ENCODE measurements at places on chromosomes 3 and 15. TPM values are rescaled to one million over a fixed set of nuclear protein-coding genes. Genes with fewer than 3 reads are reported as not detected.

DNA sequence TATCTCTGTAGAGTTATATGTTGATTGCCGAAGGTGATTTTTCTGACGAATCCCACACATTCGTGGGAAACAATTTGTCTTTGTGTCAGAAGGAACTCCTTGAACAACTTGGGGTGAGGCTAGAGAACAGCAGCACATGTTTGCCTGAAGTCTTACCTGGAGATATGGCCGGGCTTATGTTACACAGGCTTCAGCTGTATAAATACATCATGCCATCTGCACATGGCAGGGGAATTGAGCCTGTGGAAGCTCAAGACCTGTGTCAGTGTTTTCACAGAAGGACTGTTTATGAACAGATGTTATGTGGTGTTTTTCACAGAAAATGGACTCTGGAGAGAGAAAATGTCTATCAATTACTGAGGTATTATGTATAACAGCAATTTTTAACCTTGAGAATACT is 203.6 kb upstream of the MDFIC2 start:
- no peak for DNase-seq
- no peak overlapping the region for H3K27ac ChIP-seq

GRCh38 chr3:71579935-71580406 is 3.6 kb downstream of the FOXP1 start:
- peaks cover 26% of the 10 kb centered on the region for H3K36me3 ChIP-seq
- no peaks in the 10 kb centered on the region for H3K27me3 ChIP-seq
- peak overlapping the region; percentile 87 for H3K4me3 ChIP-seq
- peak; percentile 74 for DNase-seq

GRCh38 chr15:94247789-94248638 is 16.7 kb downstream of the MCTP2 start:
- no peak overlapping the region for H3K27ac ChIP-seq
- no peak for DNase-seq
- H3K36me3 ChIP-seq = no peaks in the 10 kb centered on the region
- no peaks in the 10 kb centered on the region for H3K27me3 ChIP-seq

DNA sequence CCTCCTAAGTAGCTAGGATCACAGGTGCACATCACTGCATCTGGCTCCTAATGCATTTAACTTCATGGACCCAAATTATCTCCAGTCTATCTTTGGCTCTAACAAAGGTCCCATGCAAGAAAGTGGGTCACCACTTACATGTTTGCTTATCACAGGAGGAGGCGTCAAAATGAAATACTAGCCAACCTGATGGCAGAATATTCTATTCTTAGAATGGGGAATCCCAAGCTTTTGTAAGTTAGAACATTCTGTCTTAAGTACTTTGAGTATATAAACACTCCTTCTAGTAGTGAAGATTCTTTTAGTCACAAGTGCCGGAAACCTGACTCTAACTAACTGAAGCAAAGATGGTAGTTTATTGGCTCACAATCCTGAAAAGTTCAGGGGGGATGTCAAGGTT is 72.0 kb upstream of the ADAMTS9 start:
- DNase-seq = no peak
- H3K27me3 ChIP-seq = no peaks in the 10 kb centered on the region
- no peaks in the 10 kb centered on the region for H3K4me1 ChIP-seq
- H3K4me3 ChIP-seq = no peak overlapping the region
- no peak overlapping the region for H3K27ac ChIP-seq

DNA sequence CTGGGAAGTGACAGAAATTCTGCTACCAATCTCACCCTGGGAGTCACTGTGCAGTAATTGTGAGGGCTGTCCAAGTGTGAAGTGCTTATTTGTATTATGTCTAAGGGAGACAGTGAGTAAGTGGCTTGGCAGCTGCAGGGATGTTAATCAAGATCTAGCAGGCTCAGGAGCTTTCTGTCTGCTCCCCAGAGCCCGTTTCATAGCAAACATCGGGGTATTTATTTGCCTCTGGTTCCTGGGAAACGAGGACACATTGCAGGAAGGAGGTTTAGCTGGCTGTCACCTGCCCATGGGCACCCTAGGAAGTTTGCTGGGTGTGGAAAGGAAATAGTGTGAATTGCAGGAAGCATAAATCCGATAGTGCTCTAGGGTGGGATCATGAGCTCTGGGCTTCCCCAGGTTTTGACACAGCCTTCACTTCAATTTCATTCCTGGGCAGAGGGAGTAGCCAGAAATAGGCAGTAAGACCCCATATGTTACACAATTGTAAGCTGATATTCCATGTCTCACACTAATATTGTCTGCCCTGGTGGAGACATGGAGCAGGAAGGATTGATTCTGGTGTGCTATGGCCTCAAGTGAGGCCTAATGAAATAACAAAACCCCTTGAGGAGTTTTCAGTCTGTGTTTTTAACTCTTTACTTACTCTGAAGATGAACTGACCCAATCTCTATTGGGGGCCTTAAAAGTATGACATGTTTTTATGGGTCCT is 74.1 kb upstream of the MITF start:
- DNase-seq = peak; percentile 77
- no peak overlapping the region for H3K4me3 ChIP-seq
- H3K27ac ChIP-seq = no peak overlapping the region
- no peaks in the 10 kb centered on the region for H3K36me3 ChIP-seq

Gene RHOV
- not detected for total RNA-seq

DNA sequence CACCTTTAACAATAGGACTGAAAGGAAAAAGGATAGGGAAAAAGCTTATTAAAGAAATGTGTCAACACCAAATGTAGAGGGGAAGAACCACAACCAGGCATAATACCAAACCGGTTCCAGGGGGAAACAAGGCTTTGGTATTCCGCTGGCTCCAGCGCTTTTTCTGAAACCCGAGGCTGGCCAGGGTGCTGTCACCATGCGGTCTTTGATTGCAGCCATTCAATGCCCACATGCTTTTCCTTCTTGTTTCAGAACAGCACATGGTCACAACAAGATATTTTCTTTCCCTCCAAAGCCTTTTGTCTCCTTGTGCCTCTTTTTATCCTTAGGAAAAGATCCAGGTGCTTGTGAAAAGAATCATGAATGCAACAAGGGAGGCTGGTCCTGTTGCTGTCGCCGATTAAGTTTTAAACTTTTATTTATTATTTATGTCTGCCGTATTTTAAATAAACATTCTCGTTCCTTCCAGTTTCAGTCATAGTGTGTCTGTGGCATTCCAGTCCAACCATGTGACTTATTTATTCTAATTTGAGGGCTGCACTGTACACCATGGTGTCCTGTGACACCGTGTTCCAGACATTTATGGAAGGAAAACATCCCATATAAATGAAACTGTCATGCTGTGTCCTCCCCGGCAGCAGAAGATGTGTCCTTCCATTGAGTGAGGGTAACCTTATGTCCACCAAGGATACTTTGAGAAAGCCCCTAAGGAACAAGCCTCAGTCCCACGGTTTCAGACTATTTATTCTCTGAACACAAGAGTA is 41.1 kb downstream of the CCK start:
- H3K4me1 ChIP-seq = no peaks in the 10 kb centered on the region
- peaks cover 31% of the 10 kb centered on the region for H3K36me3 ChIP-seq
- no peak overlapping the region for H3K4me3 ChIP-seq
- no peak for DNase-seq

- no peaks in the 10 kb centered on the region for H3K27me3 ChIP-seq
- no peak overlapping the region for H3K4me3 ChIP-seq
- DNase-seq = no peak
- peaks cover 76% of the 10 kb centered on the region for H3K36me3 ChIP-seq
Observed at GRCh38 chr3:158658889-158659288, 13.6 kb downstream of the LXN start.
